ENCODE measurements at places on chromosomes 4 and X. TPM values are rescaled to one million over a fixed set of nuclear protein-coding genes. Genes with fewer than 3 reads are reported as not detected.

- DNase-seq = no peak
Measured at GRCh38 chr4:81255524-81255923, 40.5 kb upstream of the PRKG2 start.

GRCh38 chrX:79170476-79171035 is 26.1 kb downstream of the GPR174 start:
- DNase-seq = no peak

GRCh38 chr4:107906458-107907100 is 24.8 kb upstream of the CYP2U1 start:
- DNase-seq = no peak

- no peak for DNase-seq
Measured at GRCh38 chrX:43940816-43941474, 32.2 kb downstream of the NDP start.

DNA sequence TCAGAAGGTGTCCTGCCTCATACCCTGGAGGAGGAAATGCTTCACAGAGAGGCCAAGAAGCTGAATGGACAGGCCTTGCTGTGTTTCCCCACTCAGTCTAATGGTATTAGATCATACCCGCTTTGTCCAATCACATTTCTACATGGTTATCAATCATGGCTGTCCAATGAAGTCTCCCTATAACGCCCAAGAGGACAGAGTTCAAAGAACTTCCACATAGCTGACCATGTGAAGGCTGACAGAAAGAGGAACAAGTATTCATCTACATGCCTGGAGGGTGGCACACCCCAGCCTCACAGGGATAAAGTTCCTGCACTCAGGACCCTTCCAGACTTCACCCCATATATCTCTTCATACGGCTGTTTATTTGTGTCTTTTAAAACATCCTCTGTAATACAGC is 123.4 kb downstream of the MANBA start:
- DNase-seq = no peak

SLC25A31 gene
- not detected for polyA plus RNA-seq

DNA sequence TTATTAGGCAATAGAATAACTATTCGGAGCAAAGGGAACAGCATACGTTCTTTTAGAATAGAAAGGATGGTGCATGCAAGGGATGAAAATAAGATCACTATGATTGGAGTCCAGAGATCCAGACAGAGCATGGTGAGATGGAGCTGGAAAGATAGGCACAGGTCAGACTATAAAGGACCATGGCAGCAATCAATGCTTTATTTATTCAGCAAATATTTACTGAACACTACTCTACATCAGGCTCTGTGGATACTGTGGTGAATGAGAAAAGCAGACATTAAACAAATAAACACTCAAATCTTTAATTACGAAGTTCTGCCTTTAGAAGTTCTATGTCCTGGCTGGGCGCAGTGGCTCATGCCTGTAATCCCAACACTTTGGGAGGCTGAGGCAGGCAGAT is 44.7 kb upstream of the ACSL4 start:
- no peak for DNase-seq

GRCh38 chr4:1042352-1043055 is 31.1 kb downstream of the FGFRL1 start:
- no peak for DNase-seq

TKTL1 gene
- polyA plus RNA-seq = 0.45 TPM

GRCh38 chr4:14066979-14067378 is 439.5 kb upstream of the BOD1L1 start:
- no peak for DNase-seq

DNA sequence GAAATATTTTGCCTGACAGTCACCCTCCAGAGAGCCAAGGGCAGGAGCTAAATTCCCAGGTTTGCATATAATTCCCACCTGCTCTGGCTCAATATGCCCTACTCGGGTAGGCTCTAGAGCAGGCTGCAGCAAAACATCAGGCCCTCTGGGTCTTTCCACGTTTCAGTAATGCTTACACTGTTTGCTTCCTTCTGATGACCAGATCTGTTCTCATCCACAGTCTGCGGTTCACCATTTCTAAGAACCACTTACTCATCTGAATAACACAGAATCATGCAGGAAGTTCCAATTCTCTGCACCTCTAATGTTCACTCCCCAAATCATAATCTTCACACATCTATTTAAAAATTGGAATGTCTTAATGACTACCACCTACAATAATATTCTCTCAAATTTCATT is 141.4 kb downstream of the PPP3CA start:
- no peak for DNase-seq

PNMA5 gene
- 0.21 TPM for polyA plus RNA-seq

DNA sequence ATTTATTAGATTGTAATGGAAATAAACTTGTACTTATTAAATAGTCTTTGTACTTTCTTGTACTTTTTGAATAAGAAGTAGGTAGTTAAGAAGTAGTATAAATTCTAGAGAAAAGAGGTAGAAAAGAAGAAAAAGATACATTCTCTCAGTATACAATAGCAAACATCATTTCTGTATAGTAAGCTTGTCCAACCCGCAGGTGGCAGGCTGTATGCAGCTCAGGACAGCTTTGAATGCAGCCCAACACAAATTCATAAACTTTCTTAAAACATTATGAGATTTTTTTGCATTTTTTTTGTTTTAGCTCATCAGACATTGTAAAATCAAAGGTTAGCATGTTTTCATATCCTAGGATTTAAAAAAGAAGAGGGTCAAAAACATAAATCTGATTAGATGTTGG is 441.6 kb downstream of the DTHD1 start:
- no peak for DNase-seq

DNA sequence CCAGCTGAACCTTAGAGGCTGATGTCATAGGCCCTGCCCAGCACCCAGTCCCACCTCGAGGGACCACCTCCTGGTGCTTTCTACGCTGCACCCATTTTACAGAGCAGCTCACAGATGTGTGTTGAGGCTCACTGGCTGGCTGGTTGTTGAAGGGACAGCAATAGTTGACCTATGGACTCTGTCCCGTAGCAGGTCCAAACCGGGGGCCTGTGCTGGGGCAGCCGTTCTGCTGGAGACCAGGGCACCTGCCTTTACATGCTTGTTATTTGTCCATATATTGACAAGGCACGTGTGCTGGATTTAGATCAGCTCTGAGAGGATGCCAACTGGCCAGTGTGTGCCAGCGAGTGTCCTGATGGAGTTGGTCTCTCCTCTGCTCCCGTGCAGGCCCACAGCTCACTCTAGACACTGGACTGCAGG is 58.1 kb downstream of the TNIP2 start:
- no peak for DNase-seq

NLRP2B gene
- not detected for polyA plus RNA-seq

KLHL13 gene
- 96.3 TPM for polyA plus RNA-seq

CLOCK gene
- 19.7 TPM for polyA plus RNA-seq

USP17L5 gene
- not detected for polyA plus RNA-seq

DNA sequence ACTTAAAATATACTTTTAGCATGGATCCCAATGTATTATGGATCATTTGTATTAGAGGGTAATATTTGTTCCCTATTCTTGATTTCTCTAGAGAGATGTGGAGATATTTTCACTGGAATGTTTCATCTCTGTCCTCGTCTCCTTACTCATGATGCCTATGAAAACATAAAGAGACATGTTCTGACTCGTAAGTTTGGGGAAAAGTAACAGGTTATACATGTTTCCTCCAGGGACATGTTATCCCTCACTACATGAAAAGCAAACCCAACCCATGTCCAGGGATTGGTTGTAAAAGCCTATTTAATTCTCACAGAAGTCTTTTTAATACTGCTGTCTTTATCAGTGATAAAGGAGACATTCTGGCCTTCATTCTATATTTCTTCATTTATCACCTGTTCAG is 621.4 kb downstream of the GABRG1 start:
- no peak for DNase-seq
